DMS79 (cell line): ENCODE measurements at places on chromosomes 5 and 9.

- DNase-seq = no peak
These were observed 2.3 kb downstream of the MAN2A1 start for GRCh38 chr5:109691996-109692395.

DNA sequence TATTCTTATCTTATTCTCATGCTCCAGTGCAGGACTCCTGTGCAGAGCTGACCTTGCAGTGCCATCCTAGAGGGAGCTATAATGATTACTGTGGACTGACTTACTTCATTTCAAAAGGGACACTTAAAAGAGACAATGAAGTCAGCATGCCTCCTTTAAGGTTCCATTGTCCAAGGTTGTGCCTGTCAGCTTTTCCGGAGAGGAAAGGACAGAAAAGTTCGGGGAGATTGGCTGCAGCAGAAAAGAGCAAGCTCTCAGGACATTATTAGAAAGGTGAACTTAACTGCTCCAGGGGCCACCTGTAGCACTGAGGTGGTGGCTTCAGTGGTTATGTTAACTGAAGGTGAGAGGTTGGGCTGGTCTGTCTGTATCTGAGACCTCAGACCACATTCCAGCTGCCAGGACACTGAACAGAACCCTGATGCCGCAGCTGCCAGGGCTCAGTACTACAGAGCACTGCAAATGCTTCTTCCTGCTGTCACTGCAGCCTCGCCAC, 112.9 kb downstream of the ST8SIA4 start:
- DNase-seq = no peak

DNA sequence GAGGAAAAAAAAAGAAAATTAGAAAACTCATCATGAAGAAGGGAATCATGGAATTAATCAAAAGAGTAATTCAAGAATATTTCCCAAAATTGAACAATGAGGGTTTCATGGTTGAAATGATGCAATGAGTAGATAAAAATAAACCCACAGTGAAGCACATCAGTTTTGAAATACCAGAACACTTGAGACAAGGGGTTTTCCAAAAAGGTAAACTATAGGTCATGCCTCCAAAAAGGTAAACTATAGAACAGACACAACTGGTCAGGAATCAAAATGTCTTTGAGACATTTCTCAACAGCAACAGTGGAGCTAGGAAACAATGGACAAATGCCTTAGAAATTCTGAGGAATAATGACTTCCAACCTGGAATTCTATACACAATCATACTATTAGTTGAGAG, 60.2 kb upstream of the PCSK5 start:
- DNase-seq = no peak

DNA sequence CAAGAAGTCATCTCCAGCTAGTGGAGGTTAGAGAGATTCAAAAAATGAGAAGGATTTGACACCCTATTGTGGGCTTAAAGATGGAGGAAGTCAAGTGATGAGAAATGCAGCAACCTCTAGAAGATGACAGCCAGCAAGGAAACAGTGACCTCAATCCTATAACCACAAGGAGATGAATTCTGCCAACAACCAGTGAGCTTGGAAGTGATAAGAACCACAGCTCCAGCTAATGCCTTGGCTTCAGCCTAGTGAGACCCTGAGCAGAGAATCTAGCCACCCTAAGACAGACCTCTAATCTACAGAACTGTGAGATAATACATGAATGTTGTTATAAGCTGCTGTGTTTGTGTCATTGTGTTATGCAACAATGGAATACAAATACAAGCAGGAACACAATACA, 262.4 kb downstream of the GRIA1 start:
- no peak for DNase-seq

DNA sequence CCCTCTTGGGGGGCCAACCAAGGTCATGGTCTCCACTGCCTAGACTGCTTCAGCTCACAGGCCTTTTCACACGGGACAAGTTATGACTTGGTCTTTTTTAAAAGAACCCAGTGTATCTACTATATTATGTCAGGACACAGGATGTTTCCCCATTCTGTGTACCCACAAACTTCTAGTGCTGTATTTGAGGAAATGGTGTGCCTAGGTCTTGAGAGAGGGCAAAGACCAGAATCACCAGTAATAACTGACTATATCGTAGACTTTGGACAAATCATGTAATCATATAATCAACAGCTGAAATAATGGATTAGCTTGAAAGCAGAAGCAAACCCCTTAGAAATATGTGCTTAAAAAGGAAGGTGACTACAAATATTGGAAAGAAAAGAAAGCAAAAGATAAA, 133.3 kb downstream of the ARL15 start:
- no peak for DNase-seq

DNA sequence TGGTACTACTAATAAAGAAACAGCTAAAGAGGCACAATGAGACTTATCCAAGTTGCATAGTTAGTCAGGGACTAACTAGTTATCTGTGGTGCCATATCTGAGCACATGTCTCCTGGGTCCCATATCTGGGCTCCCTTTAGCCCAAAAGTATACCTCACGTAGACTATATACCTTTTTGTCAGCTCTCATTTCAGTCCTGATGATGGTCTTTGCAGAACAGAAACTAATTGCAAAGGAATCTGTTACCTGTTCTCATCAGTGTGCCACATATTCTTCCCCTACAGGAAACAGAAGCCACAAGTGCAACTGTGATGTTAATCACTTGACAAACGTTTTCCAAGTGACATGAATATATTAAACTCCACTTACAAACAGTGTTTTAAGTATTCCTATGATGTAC, 395.2 kb downstream of the KIAA0825 start:
- no peak for DNase-seq
